Calu3 (cell line): ENCODE measurements at places on chromosomes 4 and X.
A peak's percentile ranks its signal among the peaks of the same experiment; 100 is the strongest.

GRCh38 chrX:102029026-102029425 lies 96.5 kb upstream of the TCEAL2 start:
- DNase-seq: no peak

DNA sequence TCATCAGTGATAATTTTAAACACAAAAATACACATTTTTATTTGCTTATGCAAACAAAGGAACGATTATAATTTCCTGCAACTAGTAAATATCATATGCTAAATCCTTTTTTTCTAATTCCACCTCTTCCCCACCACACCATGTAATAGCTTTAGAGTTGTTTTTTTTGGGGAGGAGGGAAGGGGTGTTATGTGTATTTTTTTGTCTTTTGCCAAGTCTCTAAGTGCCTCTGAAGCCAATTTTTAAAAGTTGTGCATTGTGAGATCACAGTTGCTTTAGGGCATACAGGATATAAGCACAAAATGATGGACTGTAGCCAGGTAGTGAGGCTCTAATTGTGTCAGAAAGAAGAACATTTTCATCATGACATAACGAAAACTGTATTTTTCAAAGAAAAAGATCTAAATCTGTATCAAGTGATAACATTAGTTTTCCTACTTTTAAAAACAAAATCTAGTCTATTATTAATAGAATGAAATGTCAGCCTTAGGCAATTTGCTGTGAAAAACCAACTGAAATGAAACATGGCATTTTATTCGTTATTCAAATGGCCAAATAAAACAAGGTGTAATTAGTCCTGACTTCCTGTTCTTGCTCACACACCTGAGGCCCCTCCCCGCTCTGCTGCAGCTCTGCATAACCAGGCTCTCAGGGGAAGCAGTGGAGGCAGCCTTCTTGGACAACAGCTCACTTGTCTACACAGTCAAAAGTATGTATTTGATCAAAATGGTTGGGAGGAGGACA lies 157.4 kb downstream of the PALLD start:
- peak; percentile 51 for DNase-seq

DNA sequence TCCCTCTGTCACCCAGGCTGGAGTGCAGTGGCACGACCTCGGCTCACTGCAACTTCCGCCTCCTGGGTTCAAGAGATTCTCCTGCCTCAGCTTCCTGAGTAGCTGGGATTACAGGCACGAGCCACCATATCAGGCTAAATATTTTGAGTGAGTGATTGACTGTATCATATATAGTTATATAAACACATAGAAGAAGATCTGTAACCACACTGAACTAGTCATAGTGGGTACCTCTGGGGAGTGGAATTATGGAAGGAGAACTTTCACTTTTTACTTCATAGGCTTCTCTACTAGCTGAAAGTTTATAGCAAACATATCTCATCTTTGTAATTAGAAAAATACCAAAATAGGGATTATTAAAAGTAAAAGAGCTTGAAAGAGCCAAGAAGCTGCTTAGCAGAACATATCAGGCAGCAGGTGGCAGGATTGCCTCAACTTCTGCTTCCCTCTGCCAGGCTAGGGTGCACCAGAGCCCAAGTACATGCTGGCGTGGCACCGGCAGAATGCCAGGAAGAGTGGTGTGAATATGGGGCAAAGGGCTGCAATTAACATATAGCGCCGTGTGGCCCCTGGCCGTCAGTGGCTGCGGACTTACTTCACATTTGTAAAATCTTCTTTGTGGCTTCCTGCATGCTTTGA lies 39.5 kb upstream of the CD40LG start:
- DNase-seq: peak; percentile 65

- DNase-seq: peak; percentile 61
Observed at GRCh38 chr4:183182873-183183725, 84.0 kb downstream of the WWC2 start.

DNA sequence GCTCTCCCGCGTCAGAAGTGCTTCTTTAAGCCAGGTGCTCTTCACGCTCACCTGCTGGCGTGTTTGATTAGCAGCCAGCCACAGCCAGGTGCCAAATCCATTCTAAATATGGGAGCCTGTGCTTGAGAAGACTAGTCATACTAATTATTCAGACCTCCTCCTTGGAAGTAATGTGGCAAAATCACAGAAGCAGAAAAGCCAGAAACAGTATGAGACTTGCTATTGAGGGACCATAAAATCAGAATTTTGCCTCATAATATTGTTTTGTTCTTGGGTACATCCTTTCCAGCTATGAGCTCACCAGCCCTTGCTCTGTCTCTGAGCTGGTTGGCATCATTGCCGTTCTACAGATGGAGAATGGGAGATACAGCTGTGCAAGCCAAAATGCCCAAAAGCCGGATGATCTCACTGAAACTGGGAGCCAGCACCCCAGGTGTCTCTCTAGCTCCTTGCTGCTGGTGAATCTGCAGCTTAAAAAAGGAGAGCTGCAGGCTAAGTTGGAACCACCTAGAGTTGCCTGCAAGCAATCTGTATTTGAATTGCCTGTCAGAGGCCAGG lies 205.4 kb downstream of the SHROOM3 start:
- no peak for DNase-seq
